ENCODE measurements at places on chromosomes 3 and 15.

DNA sequence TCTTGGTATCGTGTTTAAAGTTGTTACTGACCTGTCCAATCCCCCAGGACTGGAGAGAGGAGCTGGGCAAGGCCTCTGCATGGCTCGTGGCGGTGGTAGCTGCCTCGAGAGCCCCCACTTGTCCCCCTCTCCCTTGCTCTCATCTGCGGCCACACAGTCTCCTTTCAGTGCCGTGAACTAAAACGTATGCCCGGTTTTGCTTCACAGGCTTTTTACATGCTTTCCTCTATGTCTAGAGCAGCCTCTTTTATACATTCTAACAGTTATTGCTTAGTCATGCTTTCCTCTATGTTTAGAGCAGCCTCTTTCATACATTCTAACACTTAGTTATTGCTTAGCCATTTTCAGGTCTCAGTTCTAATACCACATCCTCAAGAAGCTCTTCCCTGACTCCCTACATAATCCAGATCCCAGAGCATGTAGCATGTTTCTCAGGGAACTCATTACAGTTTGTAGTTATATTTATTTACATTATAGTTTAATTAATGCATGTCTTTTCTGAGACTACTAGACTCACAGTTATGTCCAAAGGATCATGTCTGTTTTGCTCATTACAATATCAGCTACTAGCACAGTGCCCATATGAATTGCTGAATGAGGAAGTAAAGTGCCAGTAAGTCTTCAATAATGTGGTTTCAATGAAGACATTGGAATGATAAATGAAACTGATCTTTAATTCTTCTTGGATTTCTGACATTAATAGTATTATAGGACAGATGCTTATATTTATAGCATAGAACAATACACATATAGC is 66.5 kb upstream of the TBL1XR1 start:
- DNase-seq: no peak

- peak; percentile 23 for DNase-seq
Measured at GRCh38 chr3:152269831-152270734, 1.4 kb downstream of the MBNL1 start.

DNA sequence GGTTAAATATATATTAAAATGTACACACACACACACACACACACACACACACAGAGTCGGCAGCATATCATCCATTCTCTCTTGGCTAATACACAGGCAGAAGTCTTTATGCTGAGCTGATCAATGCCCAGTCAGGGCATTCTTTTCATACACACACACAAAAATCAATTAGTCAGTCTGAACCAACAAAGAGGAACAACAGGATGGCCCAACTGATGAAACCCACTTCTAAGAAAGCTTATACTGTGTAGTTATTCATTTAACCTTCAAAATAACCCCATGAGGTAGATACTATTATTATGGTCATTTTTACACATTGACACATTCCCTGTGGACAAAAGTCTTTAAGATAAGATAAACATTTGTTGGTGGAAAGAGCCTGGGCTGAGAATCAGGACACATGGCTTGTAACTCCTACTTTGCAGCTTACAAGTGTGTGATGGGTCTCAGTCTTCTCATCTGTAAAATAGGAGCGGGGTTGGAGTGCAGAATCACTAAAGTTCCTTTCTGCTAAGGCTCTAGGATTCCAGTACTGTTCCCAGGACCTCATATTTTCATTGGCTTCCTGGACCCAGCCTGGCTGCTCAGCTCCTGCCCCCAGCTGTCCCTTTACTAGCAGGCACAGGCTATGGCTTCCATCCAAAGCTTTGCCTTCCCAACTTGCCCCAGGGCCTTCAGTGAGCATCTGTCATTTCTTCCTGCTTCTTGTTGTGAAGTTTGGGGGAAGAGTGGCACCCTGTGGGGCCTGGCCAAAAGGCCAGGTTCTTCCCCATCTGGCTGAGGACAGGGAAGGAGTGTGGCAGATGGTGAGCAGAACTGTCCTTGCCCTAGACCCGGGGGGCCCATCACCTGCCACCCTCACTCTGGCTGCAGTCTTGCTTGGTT is 27.2 kb upstream of the GLCE start:
- no peak for DNase-seq

GRCh38 chr3:194736277-194736895 is 50.7 kb downstream of the FAM43A start:
- DNase-seq: no peak

- no peak for DNase-seq
Measured at GRCh38 chr15:43928152-43928551, 101.3 kb downstream of the WDR76 start.

DNA sequence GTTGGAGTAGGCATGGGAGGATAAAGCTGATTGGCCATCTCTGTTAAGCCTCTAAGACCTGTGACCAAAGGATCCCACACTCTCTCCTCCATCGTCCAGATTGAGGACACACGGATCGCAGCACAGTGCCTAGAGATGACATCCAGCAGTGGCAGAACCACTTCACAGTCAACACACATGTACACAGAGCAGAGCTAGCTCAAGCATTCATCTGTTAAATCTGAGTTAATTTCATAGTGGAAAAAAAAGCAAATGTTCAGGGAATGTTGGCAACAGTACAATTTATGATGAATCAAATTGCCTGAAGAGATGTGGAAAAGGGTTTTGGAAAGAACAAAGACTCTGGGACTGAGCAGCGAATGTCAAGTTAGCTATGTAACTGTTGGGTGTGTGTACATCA is 108.1 kb upstream of the PLAAT1 start:
- no peak for DNase-seq

DNA sequence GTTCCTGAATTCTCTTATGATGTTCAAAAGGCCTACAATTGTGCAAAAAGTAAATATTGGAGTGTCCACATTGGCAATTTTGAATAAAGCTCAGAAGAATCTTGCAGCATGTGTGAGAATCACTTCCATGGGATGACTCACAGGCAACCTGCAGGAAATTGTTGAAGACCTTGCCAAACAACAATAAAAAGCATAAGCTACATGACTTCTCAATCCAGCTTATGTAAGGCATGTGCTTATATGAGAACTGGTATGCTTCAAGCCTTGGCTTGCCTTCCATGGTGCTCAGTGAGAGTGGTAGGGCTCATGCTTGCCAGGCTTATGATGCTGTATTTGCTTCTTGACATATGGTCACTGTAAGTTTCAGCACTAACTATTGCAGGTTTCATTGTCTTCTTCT is 18.4 kb upstream of the BCHE start:
- no peak for DNase-seq

DNA sequence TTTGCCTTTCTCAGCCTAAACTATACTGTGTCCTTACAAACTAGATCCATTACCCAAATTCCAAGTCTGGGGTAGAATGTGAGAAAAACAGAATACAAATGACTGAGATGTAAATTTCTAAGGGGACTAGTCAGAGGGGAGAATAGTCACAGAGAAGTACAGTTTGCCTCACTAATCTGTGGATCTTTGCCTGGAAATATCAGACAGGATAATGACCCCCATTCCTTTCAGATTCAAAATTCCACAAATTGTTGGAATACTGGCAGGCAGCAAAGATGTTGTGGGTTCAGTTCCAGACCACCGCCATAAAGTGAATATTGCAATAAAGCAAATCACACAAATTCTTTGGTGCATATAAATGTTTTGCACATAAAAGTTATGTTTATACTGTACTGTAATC is 762.8 kb upstream of the NR2F2 start:
- no peak for DNase-seq

GRCh38 chr15:33135355-33135781 is 59.1 kb downstream of the FMN1 start:
- no peak for DNase-seq

DNA sequence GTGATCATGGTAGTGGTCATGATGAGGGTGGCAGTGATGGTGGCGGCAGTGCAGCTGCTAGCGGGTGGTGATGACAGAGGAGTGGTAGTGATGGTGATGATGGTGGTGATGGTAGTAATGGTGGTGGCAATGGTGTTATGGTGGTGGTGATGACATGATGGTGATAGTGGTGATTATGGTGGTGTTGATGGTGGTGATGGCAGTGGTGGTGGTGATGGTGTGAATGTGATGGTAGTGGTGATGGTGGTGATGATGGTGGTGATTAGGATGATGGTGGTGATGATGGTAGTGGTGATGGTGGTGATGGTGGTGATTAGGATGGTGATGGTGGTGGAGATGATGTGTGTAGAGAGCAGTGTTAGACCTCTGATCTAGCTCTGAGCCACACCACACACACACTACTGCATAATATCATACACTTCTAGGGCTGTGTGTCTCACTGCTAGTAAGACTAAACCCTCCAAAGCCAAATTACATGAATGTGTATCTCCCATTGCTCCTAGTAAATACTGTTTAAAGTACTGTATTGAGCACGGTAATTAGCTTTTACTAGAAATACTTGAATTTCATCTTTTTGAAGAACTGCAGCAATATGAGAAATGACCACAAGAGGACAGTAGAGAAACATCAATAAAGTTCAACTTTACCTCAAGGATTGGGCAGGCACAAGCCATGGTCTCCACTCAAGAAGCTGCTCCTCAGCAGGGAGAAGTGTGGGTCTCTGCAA is 28.8 kb downstream of the TMED3 start:
- DNase-seq: no peak

DNA sequence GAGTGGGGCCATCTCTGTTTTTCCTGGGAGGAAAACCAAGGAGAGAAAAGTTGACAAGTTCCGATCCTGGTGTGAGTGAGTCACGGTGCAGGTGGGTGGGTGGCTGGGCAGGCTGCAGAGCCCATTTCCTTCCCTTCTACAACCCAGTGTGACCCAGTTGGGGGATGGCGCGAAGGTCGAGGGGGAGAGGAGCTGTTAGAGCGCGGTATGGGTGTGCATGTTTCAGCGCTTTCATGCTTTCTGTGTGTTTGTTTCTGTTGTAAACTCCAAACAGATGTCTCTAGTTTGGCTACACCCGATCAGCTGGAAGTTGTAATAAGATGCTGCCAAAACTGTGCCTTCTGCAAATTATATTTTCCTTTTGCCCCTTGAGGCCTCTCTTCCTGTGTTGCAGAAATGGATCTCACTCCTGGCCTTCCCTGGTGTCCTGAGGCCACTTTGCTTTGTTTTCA is 3.8 kb downstream of the FAM43A start:
- no peak for DNase-seq

GRCh38 chr3:143831208-143831607 is 17.1 kb downstream of the SLC9A9 start:
- no peak for DNase-seq

DNA sequence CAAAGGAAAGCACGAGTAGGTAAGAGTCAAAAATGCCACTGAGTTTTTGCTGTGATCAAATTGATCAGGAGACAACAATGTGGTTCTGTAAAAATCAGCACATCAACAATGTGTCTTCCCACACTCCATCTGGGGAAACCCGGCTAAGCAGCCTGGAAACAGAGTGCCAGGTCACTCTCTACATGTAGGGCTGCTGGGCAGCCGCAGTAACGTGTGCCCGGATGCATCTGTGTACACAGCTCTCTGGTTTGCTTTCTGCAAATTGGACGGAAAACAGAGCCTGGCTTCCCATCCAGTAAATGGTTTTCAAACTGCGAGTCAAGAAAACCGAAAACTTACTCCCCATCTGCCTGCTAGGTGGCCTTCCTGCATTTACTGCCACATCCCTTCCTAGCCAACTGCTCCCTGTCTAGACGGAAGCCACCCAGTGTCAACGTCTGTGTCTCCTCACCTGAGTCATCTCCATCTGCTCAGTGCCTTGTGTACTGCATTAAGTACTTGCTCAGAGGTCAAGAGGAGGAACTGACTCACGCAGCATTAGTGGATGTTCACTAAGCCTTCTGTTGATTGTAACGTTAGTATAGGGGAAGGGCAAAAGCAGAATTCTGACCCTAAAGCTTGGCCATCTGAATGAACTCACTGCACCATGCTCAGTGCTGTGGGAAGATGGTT is 124.1 kb downstream of the TJP1 start:
- DNase-seq: no peak

DNA sequence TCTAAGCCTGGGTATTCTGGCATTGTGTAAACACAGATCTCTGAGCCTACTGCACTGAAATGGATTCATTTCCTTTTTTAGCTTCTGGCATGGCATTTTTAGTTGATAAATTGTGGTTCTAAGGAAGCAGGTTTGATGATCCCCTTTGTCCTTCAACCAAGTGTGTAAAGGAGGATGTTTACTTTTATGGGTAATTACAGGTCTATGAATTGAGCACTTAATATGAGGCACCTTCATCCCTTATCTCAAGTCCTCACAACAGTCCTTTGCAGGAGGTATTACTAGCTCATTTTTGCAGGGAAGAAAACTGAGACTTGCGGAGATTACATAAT is 30.8 kb upstream of the ZBTB38 start:
- no peak for DNase-seq

- no peak for DNase-seq
Measured at GRCh38 chr15:32833379-32833821, 115.6 kb downstream of the GREM1 start.

GRCh38 chr3:152797751-152798432 is 37.0 kb upstream of the P2RY1 start:
- no peak for DNase-seq

DNA sequence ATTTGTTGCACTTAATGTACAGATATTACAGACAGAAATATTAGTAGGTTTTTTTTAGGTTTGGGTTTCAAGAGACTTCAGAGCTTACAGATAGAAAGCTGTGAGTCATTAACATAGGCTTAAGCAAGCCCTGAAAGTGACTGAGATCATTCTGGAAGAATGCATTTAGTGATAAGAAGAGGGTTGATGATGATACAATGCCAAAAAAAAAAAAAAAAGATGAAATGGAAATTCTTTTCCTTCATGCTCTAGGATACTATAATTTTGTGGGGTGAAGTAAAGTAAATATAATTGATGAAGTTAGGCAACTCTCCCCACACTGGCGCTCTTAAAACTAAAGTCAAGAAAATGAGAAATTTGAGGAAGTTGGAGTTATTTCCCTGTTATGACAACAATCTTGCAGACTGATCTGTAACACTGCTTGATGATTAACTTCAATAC is 169.4 kb upstream of the ZNF385D start:
- DNase-seq: no peak

DNA sequence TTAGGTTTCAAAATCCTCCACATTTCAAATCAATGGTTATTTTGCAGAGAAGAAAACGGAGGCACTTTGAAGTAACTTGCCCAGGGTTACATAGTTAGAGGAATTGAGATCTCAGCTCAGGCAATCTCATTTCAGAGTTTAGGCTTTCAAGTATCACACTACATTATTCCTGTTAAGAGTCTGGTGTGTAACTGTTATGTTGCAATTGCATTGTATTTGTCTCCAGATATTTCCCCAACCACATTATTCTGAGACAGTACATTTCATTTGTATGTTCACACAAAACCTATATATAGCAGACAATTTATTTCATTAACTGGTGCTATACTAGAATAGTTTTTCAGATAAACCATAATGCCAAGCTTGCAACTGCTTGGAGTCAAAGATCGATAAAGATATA is 154.2 kb upstream of the TSPAN3 start:
- no peak for DNase-seq

GRCh38 chr15:101168463-101168824 is 83.4 kb downstream of the CHSY1 start:
- DNase-seq: no peak

GRCh38 chr3:137615659-137616418 is 148.3 kb upstream of the SOX14 start:
- no peak for DNase-seq

GRCh38 chr3:8981296-8981695 is 18.0 kb upstream of the RAD18 start:
- no peak for DNase-seq
